ENCODE measurements at places on chromosomes 6 and 20.

- no peak overlapping the region for H3K27ac ChIP-seq
- no peak overlapping the region for H3K4me3 ChIP-seq
- H3K27me3 ChIP-seq: no peaks in the 10 kb centered on the region
- DNase-seq: no peak
- peaks cover 6% of the 10 kb centered on the region for H3K4me1 ChIP-seq
These were observed 29.8 kb downstream of the UST start for GRCh38 chr6:148776321-148777308.

- H3K27ac ChIP-seq: no peak overlapping the region
- no peaks in the 10 kb centered on the region for H3K4me1 ChIP-seq
- no peaks in the 10 kb centered on the region for H3K27me3 ChIP-seq
- H3K4me3 ChIP-seq: no peak overlapping the region
- no peak for DNase-seq
- no peaks in the 10 kb centered on the region for H3K36me3 ChIP-seq
These were observed 28.9 kb upstream of the C6orf58 start for GRCh38 chr6:127547904-127548649.

DNA sequence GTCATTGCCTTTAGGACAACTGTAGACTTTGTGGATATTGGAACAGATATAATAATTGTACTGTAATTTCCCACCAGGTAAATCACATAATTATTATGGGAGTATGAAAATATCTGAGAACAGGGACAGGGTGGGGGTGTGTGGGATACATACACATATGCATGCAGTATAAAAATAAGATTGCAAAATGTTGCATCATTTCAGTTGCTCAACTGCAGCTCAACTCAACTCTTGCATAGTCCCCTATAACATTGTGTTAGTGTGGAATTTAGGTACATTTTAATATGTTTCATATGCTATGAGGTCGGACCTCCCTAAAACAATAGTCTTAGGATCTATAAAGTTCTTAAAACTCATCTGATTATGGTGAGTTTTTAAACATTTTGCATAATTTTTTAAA, 275.0 kb upstream of the FLRT3 start:
- no peaks in the 10 kb centered on the region for H3K27me3 ChIP-seq
- no peaks in the 10 kb centered on the region for H3K4me1 ChIP-seq
- DNase-seq: no peak
- no peaks in the 10 kb centered on the region for H3K36me3 ChIP-seq

DNA sequence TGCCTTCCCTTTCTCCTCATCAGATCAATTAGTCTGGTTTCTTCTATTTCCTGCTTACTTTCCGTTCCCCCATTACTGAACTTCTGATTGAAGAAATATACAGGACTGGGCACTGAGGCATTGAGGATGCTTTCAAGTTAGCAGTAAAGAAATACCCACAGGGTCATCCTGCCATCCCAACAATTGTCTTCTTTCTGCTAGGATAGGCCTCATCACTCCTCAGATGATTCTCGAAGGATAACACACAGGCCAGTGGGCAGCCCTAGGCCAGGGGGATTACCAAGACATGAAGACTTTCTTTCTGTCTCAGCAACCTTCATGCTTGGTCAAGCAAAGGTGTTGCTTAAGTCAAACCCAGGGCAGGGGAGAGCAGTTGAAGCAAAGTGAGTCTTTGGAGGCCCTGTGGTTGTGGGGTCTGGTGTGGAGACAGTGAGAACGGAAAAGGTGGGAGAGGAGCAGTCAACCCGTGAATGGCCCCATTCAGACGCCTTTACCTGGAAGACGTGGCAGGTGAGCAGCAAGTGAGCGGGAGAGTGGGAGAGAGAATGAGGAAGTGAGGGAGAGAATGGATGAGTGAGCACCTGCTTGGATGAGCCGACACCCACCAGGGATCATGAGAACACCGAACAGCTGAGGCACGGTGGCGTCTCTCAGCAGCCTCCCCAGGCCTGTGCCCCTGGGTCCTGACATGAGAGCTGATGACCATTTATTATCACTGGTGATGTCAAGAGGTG, 462.9 kb downstream of the PREX1 start:
- peaks cover 15% of the 10 kb centered on the region for H3K4me1 ChIP-seq
- H3K27ac ChIP-seq: no peak overlapping the region
- H3K36me3 ChIP-seq: no peaks in the 10 kb centered on the region

- no peak overlapping the region for H3K27ac ChIP-seq
- H3K27me3 ChIP-seq: no peaks in the 10 kb centered on the region
- no peak for DNase-seq
- no peaks in the 10 kb centered on the region for H3K4me1 ChIP-seq
- H3K4me3 ChIP-seq: no peak overlapping the region
- no peaks in the 10 kb centered on the region for H3K36me3 ChIP-seq
These were observed 23.3 kb downstream of the MTFR2 start for GRCh38 chr6:136226674-136227377.

- no peak for DNase-seq
- no peaks in the 10 kb centered on the region for H3K4me1 ChIP-seq
- peaks cover 9% of the 10 kb centered on the region for H3K36me3 ChIP-seq
- H3K27me3 ChIP-seq: no peaks in the 10 kb centered on the region
These were observed 96.6 kb downstream of the CDKAL1 start for GRCh38 chr6:20630617-20631548.

- H3K4me1 ChIP-seq: peaks cover 62% of the 10 kb centered on the region
- peak within 1 kb of the TSS; percentile 92 for H3K27ac ChIP-seq
- H3K36me3 ChIP-seq: no peaks in the 10 kb centered on the region
- peak; percentile 63 for DNase-seq
- no peaks in the 10 kb centered on the region for H3K27me3 ChIP-seq
- peak within 1 kb of the TSS; percentile 65 for H3K4me3 ChIP-seq
These were observed at the start of gene LTA for GRCh38 chr6:31572041-31572911. Gene LTA, plus strand, starts transcription at chr6:31572289. Its CDS starts 454 bp downstream, at chr6:31572743.

DNA sequence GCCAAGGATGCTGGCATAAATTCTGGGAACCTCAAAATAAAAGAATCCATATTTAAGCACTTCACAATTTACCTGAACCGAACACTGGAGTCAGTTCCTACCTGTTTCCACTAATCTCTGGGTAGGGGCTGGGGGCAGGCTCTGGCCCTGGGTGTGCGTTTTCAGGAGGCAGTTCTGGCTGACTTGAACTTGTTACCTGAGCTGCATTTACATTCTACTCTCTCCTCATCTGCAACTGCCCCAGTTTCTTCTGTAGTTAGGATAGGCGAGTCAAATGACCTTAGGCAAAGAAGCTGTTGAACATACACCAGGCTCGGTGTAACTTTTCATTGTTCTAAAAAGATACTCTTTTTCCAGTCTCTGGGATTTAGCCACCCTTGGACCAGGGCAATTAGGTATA, 13.2 kb downstream of the CARMIL1 start:
- no peak overlapping the region for H3K4me3 ChIP-seq
- H3K36me3 ChIP-seq: no peaks in the 10 kb centered on the region
- peaks cover 3% of the 10 kb centered on the region for H3K4me1 ChIP-seq
- H3K27ac ChIP-seq: no peak overlapping the region

DNA sequence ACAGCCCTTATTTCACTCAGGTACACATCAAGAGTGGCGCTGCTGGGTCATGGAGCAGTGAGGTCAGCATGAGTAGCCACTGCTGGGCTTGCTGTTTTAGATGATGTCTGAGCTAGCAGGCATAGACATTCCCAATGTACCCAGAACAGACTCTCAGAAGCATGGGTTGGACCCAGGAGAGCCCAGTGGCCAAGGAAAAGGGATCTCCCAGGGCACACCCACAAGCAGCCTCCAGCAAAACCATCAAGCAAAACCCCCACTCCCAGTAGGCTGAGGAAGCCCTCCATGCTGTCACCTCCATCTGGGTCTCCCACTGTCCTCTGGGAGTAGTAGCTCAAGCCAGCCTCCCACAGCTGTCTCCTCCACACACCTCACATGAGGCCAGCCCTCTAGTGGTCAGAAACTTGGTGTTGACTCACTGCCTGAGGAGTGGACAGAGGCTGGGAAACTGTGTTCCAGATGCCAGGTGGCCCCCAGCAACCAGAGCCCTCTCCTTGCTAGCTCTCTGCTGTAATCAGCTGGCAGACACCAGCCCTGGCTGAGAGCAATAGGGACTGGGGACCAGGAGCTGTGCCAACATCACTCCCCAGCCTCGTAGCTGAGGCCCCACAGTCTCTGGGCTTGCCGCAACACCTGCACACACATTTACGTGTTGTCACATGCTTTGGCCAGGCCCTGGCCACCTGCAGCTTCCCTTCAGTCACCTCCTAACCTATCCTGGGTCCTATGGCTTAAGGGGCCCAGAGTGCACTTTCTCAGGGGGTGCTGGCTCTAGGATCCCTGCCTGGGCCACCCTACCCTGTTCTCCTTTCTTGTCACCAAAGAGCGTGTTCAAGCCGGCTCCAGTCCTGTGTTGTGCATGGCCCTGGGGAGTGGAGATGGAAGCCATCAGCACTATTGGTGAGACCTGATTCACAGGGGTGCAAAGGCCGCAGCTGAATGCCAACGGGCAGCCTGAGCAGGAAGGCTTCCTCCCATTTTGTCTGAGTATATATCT, 1.9 kb upstream of the AP5S1 start:
- H3K4me3 ChIP-seq: no peak overlapping the region
- H3K27me3 ChIP-seq: no peaks in the 10 kb centered on the region
- H3K36me3 ChIP-seq: peaks cover 6% of the 10 kb centered on the region
- no peak for DNase-seq

GRCh38 chr6:3991941-3992340, 87.0 kb downstream of the FAM217A start:
- H3K4me3 ChIP-seq: no peak overlapping the region
- DNase-seq: no peak
- no peaks in the 10 kb centered on the region for H3K27me3 ChIP-seq
- H3K4me1 ChIP-seq: no peaks in the 10 kb centered on the region

DNA sequence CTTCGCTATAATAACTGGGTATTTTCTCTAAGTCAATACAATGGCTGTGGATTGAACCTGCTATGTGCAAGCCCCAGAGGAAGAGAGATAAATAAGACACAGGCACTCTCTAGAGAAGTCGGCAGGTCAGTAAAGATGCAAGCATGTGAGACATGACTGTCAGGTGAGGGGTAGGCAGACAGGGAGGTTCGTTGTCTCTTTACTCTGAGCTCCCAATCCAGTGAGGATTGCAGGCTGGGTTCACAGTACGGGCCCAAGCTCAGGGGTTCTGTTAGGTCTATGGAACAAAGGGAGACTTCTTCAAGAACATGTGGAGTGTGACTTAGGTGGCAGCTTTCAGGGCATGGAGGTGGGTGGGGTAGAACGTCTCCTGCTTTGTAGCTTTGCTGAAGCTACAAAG, 147.2 kb downstream of the PCSK2 start:
- H3K36me3 ChIP-seq: no peaks in the 10 kb centered on the region
- H3K27ac ChIP-seq: no peak overlapping the region
- no peaks in the 10 kb centered on the region for H3K4me1 ChIP-seq
- H3K4me3 ChIP-seq: no peak overlapping the region

GRCh38 chr20:4999788-5000187, 1.5 kb downstream of the SLC23A2 start:
- H3K36me3 ChIP-seq: no peaks in the 10 kb centered on the region
- H3K27ac ChIP-seq: no peak overlapping the region
- no peaks in the 10 kb centered on the region for H3K27me3 ChIP-seq
- H3K4me3 ChIP-seq: peak overlapping the region; percentile 53
- H3K4me1 ChIP-seq: peaks cover 8% of the 10 kb centered on the region

DNA sequence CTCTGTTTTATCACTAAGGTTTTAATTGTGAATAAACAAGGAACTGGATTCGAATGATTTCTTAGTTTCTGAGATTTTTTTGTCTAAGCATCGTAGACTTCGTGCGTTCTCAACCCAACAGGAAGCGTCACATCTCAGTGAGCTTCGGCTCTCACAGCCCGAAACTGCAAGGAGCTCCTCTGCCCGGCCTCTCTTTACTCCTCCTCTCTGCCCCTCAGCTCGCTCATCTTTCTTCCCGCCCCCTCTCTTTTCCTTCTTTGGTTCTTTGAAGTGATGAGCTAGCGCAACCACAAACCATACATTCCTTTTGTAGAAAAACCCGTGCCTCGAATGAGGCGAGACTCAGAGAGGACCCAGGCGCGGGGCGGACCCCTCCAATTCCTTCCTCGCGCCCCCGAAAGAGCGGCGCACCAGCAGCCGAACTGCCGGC, 480 bp upstream of the NT5E start:
- H3K36me3 ChIP-seq: no peaks in the 10 kb centered on the region
- H3K27me3 ChIP-seq: peaks cover 15% of the 10 kb centered on the region
- peak; percentile 16 for DNase-seq
- H3K4me3 ChIP-seq: peak overlapping the region; percentile 85
- peaks cover 20% of the 10 kb centered on the region for H3K4me1 ChIP-seq

DNA sequence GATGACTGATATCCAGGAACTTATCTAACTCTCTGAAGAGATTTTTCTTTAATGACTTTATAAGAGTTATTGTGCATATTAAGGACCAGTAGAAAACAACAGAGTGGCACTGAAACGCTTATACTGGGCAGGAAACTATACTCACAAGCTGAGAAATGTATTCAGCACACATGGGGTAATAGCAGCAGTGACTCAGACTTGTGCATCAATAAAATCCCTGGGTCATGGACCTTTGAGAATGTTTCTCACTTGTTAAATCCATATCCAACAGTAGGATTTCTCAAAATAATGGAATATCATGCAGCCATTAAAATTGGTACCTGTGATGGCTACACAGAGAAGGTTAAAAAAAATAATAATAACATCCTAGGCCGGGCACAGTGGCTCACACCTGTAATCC, 219.5 kb downstream of the BTBD9 start:
- no peaks in the 10 kb centered on the region for H3K27me3 ChIP-seq
- H3K27ac ChIP-seq: no peak overlapping the region
- no peaks in the 10 kb centered on the region for H3K4me1 ChIP-seq

DNA sequence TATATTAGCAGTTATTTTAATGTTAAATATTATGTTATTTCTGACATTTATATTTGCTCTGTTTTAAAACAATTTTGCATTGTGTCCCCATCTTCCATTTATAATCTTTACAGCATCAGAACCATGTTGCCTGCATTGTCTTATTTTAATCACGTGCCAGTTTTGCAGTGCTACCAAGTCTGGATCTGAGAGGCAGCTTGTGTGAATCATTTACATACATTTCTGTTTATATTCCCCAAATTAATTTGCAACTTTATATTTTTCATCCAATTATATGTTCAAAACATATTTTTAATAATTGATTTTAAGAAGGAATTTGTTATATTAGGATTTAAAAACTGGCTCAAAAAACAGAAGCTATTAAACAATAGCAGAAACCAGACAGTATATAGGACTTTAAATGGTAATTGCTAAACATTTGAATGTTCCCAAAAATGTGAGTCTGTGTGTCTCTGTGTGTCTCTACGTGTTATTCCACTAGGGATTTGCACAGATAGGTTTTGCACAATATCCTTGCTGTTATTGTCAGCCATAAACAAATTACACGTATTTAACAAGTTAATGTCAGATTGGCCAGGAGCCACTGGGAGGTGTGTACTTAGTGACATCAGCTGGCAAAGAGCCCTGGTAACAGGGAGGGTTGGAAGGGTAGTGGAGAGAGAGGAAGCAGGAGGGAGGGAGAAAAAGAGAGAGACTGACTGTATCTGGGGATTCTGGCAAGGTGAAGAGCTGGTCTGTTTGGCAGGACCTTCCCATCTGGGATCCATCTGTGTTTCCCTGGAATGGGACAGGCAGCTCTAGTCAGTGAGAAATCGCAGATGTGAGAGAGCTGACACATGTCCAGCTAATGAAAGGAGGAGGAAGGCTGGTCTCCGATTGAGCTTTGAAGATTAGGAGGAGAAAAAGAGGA, 72.1 kb downstream of the CBFA2T2 start:
- H3K4me3 ChIP-seq: no peak overlapping the region
- H3K36me3 ChIP-seq: no peaks in the 10 kb centered on the region
- no peaks in the 10 kb centered on the region for H3K27me3 ChIP-seq
- no peaks in the 10 kb centered on the region for H3K4me1 ChIP-seq
- DNase-seq: no peak

Data from T-cell (primary cell).